ENCODE measurements at places on chromosomes 4 and X. TPM values are rescaled to one million over a fixed set of nuclear protein-coding genes. Genes with fewer than 3 reads are reported as not detected.

DNA sequence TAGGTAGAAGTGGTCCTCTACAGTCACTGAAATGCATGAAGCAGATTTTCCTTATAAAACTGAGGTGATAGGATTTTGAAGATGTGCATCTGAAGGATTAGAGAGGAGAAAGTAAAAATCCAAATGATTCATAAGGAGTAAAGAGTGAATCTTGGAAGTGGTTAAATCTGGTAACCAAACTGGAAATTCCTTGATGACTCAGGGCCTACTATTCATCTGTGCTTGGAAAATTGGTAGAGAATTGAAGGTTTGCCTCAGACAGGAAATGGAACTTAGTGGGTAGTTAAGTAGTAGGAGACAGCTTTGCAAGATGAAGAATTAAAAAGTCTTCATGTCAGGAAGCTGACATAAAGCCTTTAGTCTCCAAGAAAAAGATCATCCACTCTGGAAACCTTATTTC lies 368.9 kb upstream of the CTSO start:
- DNase-seq = peak; percentile 71

GRCh38 chr4:33658971-33659370 lies 2585.3 kb downstream of the ARAP2 start:
- no peak for DNase-seq

The SHISA3 gene
- 3.6 TPM for total RNA-seq

DNA sequence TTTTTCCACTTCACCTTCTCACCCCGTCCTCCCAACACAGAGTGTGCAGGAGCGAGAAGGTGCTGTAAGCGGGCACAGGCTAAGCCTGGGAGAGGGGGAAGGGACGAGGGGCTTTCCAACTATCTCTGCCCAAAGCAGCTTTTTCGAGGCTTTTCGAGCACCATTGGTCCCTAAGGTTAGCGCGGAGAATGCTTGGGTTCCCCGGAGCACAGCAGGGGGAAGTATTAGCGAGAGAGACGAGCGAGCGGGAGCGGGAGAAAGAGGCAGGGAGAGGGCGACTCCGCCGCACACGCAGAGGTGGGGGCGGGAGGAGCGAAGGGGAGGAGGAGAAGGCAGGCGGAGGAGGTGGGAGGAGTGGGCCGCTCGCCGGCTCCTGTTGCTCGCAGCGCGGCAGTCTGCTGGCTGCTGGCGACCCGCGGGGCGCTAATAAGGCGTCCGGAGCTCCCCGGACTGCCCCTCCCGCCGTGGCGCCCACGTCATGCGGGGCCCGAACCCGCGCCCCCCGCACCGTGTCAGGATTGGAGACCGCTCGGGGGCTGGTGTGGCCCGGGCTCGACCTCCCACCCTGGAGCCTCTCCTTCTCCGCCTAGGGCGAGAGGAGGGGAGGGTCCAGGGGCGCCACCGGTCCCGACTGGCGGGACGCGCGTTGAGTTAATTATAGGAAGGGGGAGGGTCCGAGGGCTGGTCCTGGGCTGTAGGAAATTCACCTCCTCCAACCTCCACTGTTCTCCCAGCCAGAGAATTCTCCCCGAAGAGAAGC lies at the start of gene ADAMTS3:
Gene ADAMTS3 (minus strand): TSS at position 263 of the 760 bp plus-strand sequence. CDS start 459 bp downstream, outside the sequence.
- no peak for DNase-seq

GRCh38 chr4:81549984-81550383 lies 78.3 kb upstream of the RASGEF1B start:
- DNase-seq = no peak

DNA sequence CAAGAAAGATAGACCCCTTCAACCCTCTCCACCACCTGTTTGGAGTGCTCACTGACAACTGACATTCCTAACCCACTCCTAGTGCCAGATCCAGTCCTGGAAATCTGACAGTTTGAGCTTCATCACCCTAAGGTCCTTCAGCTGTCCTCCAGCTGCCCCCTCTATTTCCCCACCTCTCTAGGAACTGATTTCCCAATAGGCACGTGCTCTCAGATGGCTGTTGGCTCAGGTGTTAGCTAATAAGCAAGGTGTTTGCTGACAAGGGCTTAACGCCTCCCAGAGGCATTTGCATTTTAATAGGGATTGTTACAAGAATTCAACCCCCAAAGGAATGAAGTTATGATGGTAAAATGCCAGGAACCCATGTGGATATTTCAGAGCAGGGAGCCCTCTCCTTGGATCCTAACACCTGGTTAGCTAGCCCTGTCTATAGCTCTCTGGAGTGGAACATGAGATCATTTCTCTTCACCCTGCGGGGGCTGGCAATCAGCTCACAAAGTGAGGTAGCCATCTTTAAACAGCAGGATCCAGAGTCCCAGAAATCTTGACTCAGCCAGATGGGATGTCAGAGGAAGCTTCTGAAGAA lies 348.5 kb upstream of the SFRP2 start:
- DNase-seq = no peak

The C4orf54 gene
- not detected for total RNA-seq

The DCX gene
- total RNA-seq = not detected

The TLR1 gene
- total RNA-seq = 0.98 TPM

DNA sequence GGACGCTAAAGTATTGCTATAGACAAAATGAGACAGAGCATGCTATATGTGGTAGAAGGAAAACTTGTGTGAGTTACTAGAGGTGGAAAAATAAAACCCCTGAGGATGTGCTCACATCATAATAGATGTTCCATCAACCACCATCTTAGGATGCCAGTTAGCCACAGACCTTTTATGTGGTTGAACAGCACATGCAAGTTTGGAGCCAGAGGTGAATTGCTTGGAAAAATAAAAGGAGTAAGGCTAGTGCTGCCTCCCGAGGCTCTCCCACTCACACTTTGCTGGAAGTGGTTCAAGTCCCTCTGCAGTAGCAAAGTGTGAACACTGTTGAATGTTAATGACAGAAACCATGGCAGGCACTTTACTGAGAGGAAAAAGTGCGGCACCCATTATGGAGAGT lies 39.4 kb upstream of the PPARGC1A start:
- DNase-seq = no peak

GRCh38 chrX:17737986-17738713 lies 857 bp downstream of the SCML1 start:
- no peak for DNase-seq

The F11 gene
- not detected for total RNA-seq

The SCLT1 gene
- total RNA-seq = 13.9 TPM

The USP51 gene
- total RNA-seq = 0.80 TPM
